ENCODE measurements at places on chromosomes 2 and 18.

GRCh38 chr2:203500297-203500696 lies 34.8 kb downstream of the RAPH1 start:
- no peak for DNase-seq

DNA sequence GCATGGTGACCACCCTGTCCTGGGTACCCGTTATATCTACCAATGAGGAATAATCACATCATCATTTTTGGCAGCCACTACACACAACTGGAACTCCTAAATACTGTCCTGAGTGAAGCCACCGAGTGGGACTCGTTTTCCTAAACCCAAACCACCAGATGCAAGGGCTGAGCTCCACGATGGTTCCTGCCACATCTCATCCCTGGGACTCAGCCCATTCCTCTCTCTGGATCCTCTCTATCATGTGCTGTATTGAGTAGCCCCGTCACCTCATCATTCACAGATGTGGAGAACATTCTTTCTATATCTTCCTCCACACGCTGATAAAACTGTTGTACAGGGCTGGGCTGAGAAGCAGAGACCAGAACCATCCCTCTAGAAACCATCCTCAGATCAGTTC lies 79.4 kb upstream of the SMAD7 start:
- no peak for DNase-seq

GRCh38 chr2:216292886-216293301 lies 79.4 kb downstream of the MARCHF4 start:
- no peak for DNase-seq

GRCh38 chr2:105919191-105919811 lies 174.6 kb downstream of the NCK2 start:
- DNase-seq, result no peak

GRCh38 chr2:100895934-100896685 lies 76.2 kb downstream of the NPAS2 start:
- no peak for DNase-seq

- DNase-seq, result no peak
Observed at GRCh38 chr2:72193723-72194122, 46.1 kb upstream of the CYP26B1 start.

Measured in stimulated activated CD8-positive, alpha-beta memory T cell treated with anti-CD3 and anti-CD28 coated beads, Interleukin-12 subunit alpha, Interleukin-12 subunit beta, amount 100 ng/mL, for 4 hours (primary cell).